ENCODE measurements at places on chromosomes 6 and 20.
A peak's percentile ranks its signal among the peaks of the same experiment; 100 is the strongest.

GRCh38 chr6:166775923-166776220, 148.8 kb upstream of the RPS6KA2 start:
- no peak for DNase-seq

DNA sequence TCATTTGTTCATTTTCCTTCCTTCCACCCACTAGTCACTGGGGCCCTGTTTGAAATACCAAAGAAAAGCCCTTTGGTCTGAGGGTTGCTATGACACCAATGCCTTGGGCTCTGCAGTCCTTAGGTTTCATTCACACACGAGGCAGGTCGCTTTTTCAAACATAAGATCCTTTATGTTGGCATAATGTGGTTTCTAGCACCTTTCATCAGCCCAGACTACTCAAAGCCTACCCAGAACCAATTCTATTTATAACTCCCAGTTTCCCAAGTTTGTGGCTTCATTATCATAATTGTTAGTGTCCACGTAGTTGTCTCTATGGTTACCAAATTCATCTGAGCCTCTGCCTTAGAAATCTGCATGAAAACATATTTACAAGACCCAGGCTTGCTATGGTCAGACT, 6.6 kb upstream of the TP53RK start:
- no peak for DNase-seq

- DNase-seq = peak; percentile 83
These were observed 17.9 kb downstream of the GNAS start for GRCh38 chr20:58870293-58871014.

- no peak for DNase-seq
These were observed 40.4 kb upstream of the MCUR1 start for GRCh38 chr6:13854716-13855250.

- peak; percentile 70 for DNase-seq
These were observed 3.5 kb upstream of the EPB41L1 start for GRCh38 chr20:36150847-36151539.

DNA sequence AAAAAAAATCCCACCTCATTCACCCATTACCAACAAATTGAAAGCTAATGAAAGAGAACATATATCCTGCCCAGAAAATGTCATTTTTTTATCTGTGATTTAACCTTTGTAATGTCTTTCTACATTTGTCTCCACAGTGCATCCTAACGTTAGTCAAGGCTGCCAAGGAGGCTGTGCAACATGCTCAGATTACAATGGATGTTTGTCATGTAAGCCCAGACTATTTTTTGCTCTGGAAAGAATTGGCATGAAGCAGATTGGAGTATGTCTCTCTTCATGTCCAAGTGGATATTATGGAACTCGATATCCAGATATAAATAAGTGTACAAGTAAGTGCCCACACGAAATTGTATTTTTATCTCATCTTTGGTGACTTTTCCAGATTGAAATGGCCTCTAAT, 30.0 kb downstream of the RSPO3 start:
- no peak for DNase-seq

GRCh38 chr6:80145509-80145908, 39.0 kb downstream of the BCKDHB start:
- DNase-seq = no peak

- peak; percentile 87 for DNase-seq
These were observed 27.9 kb downstream of the DNMT3B start for GRCh38 chr20:32789896-32790750.

DNA sequence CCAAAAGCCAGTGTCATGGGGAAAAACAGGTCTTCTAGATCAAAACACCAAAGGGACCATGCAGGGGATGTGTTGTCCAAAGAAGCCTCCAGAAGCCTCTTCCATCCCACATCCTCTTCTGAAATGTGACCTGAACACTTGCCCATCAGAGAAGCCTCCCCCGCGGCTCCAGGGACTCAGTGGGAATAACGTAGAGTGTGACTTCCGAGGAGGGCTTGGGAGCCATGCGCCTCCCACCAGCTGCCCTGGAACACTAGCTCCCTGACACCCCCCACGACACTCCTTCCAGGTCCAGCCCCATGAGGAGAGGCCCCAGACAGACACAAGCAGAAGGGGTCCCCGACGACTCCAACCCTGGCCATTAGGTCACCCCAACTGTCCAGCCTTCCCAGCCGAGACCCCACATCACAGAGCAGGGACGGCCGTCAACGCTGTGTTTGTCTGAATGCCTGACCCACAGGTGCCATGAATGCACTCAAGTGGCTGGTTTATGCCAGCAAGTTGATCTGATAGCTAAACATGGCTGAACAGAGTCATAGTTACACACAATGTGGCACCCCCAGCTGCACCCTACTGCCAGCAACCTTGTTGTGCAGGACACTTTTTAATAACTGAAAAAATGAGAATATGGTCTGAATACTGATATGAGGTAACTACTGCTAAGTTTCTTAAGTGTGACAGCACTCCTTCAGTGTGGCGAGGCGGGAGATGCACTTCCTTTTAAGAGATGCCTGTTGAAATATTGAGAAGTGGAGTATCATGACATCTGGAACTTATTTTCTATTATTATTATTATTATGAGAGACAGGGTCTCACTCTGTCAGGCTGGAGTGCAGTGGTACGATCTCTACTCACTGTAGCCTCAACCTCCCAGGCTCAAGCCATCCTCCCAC, 58.0 kb downstream of the GINS1 start:
- DNase-seq = no peak

DNA sequence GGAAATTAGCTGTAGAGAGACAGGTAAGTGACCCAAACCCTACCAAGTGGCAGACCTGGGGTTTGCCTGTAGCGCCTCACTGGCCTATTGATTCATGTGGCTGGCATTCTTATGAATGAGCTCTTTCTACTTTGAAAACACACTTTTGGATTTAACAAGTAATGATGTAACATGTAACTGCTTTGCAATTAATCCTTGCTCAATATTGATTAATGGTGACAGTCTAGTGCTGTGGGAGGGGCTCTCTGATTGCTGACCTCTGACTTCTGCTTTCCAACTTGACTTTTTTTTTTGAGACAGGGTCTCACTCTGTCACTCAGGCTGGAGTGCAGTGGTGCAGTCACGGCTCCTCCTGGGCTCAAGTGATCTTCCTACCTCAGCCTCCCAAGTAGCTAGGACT, 82.7 kb downstream of the TIAM2 start:
- no peak for DNase-seq

DNA sequence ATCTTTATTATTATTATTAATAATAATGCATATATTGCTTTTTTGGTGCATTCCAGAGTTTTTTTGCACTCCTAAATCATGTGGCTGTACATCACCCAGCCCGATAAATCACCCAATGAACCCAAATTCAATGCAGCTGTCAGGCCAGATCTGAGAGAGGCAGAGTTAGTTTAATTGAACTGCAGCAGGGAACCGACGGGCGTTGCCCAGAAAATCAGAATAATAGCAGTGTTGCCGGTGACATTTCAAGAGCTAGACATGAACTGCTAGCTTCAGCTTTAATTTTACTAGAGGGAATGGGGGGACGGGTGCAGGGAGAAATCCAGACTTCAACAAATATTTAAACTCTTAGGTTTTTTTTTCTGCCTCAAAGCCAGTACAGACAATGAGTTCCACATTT, 135.0 kb downstream of the CLIC5 start:
- DNase-seq = no peak

GRCh38 chr6:62298745-62299392, 12.8 kb upstream of the KHDRBS2 start:
- no peak for DNase-seq

- DNase-seq = no peak
These were observed 19.9 kb downstream of the RALGAPA2 start for GRCh38 chr20:20692587-20692986.

GRCh38 chr20:14235355-14235754, 102.1 kb downstream of the FLRT3 start:
- DNase-seq = no peak

GRCh38 chr6:99282479-99283062, 66.9 kb downstream of the FAXC start:
- DNase-seq = no peak

- DNase-seq = peak; percentile 76
These were observed 111.0 kb downstream of the SOBP start for GRCh38 chr6:107600936-107601335.

- DNase-seq = no peak
These were observed 29.0 kb downstream of the COL19A1 start for GRCh38 chr6:69895396-69895795.

GRCh38 chr20:22729616-22730236, 145.4 kb upstream of the FOXA2 start:
- no peak for DNase-seq

GRCh38 chr6:30207619-30208295, 5.4 kb downstream of the TRIM26 start:
- DNase-seq = no peak

- no peak for DNase-seq
These were observed 87.3 kb downstream of the PKHD1 start for GRCh38 chr6:52000064-52000463.

DNA sequence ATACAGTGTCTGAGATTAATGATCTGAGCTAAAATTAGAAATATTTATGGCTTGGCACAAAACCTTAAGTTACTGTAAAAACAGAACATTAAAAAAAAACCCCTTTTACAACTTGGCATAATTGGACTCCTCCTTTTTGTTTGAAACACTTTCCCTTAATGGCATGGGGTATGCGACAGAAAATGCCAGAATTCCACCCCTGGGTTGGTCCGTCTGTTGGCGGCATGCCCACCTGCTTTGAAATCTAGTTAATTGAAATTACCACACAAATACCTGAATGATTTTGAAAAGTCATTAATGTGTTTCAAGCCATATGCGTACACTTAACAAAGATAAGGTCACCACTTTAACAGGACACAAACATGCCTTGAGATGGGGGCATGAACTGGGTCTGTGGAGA, 175.1 kb upstream of the FOXQ1 start:
- DNase-seq = no peak

DNA sequence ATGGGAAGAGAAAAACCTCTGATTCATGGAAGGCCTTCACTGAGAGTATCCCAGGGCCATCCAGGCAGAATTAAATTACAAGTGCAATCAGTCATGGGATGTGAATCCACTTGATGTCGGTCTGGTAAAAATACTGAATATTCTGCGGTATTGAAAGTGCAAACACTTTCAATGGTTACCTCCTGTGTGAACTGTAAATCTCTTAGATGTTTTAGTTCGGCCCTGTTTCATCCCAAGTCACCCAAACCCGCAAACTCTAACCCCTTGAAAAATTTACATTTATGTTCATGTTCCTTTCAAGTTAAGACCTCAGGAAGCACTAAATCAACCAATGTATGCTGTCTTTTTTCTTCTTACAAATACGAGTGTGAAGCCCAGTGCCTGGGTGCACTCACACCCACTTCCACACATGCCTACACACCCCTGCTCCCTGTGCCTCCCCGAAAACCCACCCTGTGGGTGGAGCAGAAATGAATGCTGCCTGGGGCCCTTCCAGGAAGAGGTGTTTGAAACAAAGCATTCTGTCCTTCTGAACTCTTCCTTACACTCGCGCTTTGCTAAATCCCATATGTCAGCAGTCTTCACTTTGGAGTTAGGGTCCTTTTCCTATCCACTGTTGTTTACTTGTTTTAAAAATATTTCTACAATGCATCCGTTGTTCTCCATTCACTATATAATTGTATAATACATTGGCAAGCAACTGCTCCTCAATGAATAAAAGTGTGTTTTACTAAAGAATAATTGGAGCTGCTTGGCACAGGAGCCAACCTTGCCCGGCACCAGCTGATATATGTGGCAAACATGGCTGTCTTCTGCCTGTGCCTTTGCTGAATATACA, 62.7 kb downstream of the FYN start:
- DNase-seq = no peak

GRCh38 chr20:33130568-33131061, 37.3 kb upstream of the BPIFA2 start:
- no peak for DNase-seq

- DNase-seq = no peak
These were observed 50.8 kb downstream of the ZMYND8 start for GRCh38 chr20:47305667-47306066.

DNA sequence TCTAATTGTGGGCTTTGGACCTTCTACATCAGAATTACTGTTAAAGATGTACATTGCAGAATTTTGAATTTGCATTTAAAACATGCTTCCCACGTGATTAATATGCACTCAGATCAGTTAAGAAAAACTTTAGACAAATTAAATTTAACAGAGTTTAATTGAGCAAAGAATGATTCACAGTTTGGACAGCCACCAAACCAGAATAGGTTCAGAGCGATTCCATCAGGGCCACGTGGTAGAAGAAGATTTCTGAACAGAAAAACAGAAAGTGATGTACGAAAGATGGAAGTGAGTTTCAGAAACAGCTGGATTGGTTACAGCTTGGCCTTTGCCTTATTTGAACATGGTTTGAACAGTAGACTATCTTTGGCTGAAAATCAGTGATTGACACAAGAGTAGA, 704.2 kb upstream of the MAP3K7 start:
- no peak for DNase-seq

- DNase-seq = no peak
These were observed 30.5 kb downstream of the NPEPL1 start for GRCh38 chr20:58722877-58723627.

DNA sequence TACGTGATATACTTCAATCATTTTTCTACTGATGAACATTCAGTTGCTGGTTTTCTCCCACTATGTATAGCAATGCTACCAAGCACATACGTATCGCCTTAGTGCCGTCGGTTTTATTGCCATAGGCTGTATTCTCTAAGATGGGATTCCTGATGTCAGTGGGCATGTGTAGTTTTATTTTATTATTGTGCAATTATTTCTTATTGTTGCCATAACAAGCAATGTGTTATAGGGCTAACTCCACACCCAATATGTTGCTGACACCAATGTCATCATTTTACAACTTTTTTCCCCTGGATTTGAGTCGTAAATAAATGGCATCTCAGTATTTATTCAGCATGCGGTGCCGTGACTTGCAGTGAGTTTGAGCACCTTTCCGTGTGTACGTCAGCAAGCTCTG, 10.8 kb upstream of the DACT2 start:
- DNase-seq = no peak
